Brain pericyte (primary cell): ENCODE measurements at places on chromosomes 2 and 18.

DNA sequence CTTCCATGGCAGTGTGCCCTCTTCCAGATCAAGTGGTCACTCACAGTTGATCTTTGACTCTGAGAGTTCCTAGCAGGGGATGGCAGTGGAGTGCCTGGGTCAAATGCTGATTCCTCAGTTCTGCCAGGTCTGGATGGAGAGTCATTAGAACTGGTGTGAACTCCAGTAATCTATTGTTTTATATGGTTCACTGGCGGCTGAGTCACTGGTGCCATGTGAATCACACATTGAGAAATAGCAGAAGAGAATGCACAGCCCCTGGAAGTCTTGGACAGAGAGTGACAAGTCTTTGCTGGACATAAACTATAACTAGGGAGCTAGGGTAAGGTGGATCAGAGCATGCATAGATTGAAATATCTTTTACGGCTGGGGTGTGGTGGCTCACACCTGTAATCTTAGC, 86.9 kb downstream of the EIF2AK3 start:
- no peak for DNase-seq

DNA sequence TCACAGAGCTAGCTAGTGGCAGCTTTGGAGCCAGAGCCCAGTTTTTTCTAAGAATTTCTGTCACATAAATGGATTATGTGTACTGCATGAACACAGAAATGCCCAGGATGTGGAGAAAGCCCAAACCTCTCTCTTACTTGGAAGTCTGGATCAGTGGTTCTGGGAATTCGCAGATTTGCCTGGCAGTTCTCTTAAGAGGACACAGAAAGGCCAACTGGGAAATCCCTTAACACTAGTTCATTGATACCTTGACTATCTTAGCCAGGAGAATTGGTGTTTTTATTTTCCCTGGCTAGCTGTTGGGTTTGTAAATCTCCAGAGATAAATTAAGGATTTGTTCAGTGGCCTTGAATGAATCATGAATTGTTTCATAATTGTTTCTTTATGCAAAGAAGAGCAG, 95.3 kb downstream of the DPP10 start:
- no peak for DNase-seq

GRCh38 chr2:213185147-213185822, 33.9 kb upstream of the IKZF2 start:
- no peak for DNase-seq

DNA sequence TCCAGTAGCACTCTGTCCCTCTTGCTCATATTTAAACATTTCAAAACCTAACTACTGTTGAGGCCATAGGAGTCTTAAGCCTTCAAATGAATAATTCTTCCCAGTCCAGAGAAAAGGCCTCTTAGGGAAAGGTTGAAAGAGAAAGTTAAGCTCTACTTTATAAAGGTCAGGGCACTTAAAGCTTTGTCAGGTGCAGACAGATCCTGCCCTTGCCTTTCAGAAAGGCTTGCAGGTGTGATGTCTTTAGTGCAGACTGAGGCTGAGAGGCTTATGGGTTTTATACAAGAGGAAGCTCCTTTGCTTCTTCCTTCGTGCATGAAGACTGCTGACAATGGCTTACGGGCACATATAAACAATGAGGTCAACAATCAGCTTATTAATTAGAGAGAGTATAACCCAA, 105.0 kb upstream of the LINC00305 start:
- DNase-seq, result no peak

- no peak for DNase-seq
These were observed 78.1 kb upstream of the ETAA1 start for GRCh38 chr2:67318993-67319481.
